Esophagus squamous epithelium (tissue), 5 donors: ENCODE measurements at places on chromosomes 7 and 10. TPM values are rescaled to one million over a fixed set of nuclear protein-coding genes. Genes with fewer than 3 reads are reported as not detected.
A peak's percentile ranks its signal among the peaks of the same experiment; 100 is the strongest.

Gene C7orf57
- 2.3 TPM for total RNA-seq

Gene DLX6
- total RNA-seq: not detected

Gene POM121C
- 20.0 TPM for total RNA-seq

Gene AKR1C8
- not detected for total RNA-seq

Gene ARMC3
- not detected for total RNA-seq

Gene GOLGA7B
- total RNA-seq: 0.30 TPM

Gene ZNF22
- 3.9 TPM for total RNA-seq

Gene DIP2C
- total RNA-seq: 3.1 TPM

Gene PNLIP
- not detected for total RNA-seq

Gene GLRX3
- total RNA-seq: 48.5 TPM

Gene WNT8B
- total RNA-seq: not detected

Gene SEMA3C
- 8.9 TPM for total RNA-seq

Gene PRR15
- total RNA-seq: 0.56 TPM

Gene VENTX
- total RNA-seq: 0.82 TPM

Gene ITPRID1
- total RNA-seq: not detected

Gene CALHM1
- total RNA-seq: not detected

Gene FAM20C
- 8.5 TPM for total RNA-seq

Gene SFMBT2
- total RNA-seq: 1.8 TPM

Gene CYP2W1
- not detected for total RNA-seq

DNA sequence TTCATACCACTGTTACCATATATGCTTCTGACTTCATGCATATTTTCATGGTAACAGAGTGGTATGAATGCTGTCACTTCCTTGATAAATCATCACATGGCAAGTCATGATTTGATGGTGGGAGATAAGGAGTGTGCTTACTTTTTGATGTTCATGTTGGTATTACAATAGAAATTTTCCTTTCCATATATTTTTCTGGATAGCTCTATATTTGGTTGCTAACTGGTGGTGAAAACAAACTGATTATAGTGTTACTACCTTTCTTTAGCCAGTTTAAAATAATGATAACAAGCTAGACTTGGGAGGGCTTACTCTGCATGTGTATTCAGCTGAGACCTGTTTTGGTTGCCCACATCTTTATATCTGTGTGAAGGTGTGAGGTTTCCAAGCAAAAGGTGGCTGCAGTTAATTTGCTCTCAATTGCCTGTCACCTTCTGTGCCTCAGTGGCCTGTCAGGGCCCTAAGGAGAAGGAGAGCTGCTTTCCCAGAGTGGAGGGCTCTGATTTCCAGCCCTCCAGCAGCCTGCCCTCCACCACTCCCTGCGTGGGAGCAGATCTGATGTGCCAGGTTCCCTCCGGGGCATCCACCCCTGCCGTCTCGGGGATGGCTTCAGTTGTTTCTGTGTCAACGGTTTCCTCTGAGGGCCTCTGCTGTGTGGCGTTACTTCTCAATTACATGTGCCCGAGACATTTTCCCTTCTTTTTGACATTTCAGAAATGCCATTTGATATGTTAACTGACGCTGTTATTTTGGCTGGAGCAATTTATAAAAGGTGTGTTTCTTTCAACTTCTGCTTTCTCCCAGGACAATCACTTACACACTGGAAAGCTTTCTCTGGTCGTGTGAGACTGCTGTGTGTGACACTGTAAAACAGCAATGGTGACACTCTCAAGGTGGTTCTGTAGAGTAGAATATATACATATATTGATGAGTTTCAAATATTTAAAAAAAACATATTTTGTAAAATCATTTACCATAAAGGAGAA, 107.7 kb upstream of the KLF6 start:
- no peak overlapping the region for H3K27ac ChIP-seq
- no peak for DNase-seq
- no peak overlapping the region for H3K4me3 ChIP-seq
- H3K27me3 ChIP-seq: no peaks in the 10 kb centered on the region
- no peaks in the 10 kb centered on the region for H3K4me1 ChIP-seq

GRCh38 chr10:122422266-122422989, 32.0 kb upstream of the ARMS2 start:
- H3K27me3 ChIP-seq: no peaks in the 10 kb centered on the region
- H3K36me3 ChIP-seq: peaks cover 95% of the 10 kb centered on the region
- no peak overlapping the region for H3K4me3 ChIP-seq
- no peak for DNase-seq
- H3K27ac ChIP-seq: no peak overlapping the region

DNA sequence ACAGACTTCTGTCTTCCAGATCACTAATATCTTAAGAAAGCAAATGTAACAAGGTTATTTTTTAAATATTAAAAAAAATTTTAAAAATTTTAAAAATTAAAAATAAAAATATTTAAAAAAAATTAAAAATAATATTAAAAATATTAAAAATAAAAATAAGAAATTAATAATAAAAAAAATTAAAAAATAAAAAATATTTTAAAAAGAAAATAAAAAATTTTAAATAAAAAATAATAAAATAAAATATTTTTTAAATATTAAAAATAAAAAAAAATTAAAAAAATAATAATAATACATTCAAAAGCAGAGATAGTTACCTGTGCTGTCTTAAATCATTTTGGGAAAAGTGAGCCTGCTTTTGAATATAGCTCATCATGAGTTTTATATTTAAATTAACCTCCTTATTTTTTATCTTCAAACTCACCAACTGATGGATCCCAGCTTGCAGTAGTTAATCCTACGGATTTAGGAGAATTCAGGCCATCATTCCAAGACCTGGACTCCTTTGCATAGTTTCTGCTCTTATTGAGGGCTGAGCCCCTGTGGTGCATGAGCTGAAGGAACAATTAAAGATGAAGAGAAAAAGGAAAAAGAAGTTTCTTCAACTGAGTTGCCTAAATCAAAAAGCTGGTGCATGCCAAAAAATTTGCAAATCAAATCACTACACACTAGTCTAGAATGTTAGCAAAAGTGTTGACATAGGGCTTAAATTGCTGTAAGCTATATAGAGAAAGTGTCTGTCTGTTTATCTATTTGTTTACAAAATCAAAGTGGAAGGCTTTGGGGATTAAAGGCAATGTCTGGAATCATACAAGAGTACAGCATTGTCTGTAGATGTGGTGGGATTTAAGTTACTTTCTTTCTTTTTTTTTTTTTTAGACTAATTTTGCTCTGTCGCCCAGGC, 50.5 kb upstream of the ZNF438 start:
- H3K27ac ChIP-seq: no peak overlapping the region
- H3K36me3 ChIP-seq: no peaks in the 10 kb centered on the region
- no peak overlapping the region for H3K4me3 ChIP-seq

- DNase-seq: no peak
- H3K27ac ChIP-seq: no peak overlapping the region
- H3K36me3 ChIP-seq: no peaks in the 10 kb centered on the region
- H3K27me3 ChIP-seq: no peaks in the 10 kb centered on the region
These were observed 247.0 kb downstream of the SEMA3D start for GRCh38 chr7:84939888-84940287.

- no peaks in the 10 kb centered on the region for H3K27me3 ChIP-seq
- no peak overlapping the region for H3K4me3 ChIP-seq
- H3K36me3 ChIP-seq: peaks cover 78% of the 10 kb centered on the region
- no peak for DNase-seq
- no peak overlapping the region for H3K27ac ChIP-seq
These were observed 61.5 kb downstream of the HBP1 start for GRCh38 chr7:107230334-107230733.

- H3K4me1 ChIP-seq: no peaks in the 10 kb centered on the region
- no peaks in the 10 kb centered on the region for H3K36me3 ChIP-seq
- no peaks in the 10 kb centered on the region for H3K27me3 ChIP-seq
- peak overlapping the region; percentile 74 for H3K27ac ChIP-seq
- no peak for DNase-seq
- peak overlapping the region; percentile 52 for H3K4me3 ChIP-seq
These were observed 15.9 kb upstream of the FAS start for GRCh38 chr10:88974446-88975376.

- no peaks in the 10 kb centered on the region for H3K36me3 ChIP-seq
- H3K27ac ChIP-seq: no peak overlapping the region
- no peak for DNase-seq
- H3K4me1 ChIP-seq: no peaks in the 10 kb centered on the region
These were observed 141.0 kb downstream of the AOAH start for GRCh38 chr7:36583318-36583717.

DNA sequence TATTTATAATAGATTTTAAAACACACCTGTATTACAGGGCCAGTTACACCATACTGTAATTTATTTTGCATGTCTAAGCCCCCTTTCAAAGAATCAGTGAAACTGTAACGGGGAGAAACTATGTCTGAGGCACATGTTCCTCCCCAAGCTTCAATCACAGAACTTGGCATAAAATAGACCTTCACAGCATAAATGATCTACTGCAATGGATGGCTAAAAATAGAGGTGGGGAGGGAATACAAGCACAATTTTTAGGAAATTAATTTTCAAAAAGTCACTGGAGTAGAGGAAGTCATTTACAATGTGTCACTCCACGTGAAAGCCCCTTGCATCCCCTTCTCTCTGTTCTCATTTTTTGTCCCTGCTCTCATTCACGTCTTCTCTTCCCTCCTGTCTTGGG, 385.2 kb downstream of the TNS3 start:
- no peak for DNase-seq
- no peak overlapping the region for H3K27ac ChIP-seq
- no peak overlapping the region for H3K4me3 ChIP-seq
- H3K36me3 ChIP-seq: no peaks in the 10 kb centered on the region

GRCh38 chr7:8282162-8282561, 20.2 kb upstream of the ICA1 start:
- no peak for DNase-seq
- no peaks in the 10 kb centered on the region for H3K4me1 ChIP-seq
- H3K4me3 ChIP-seq: no peak overlapping the region
- no peaks in the 10 kb centered on the region for H3K27me3 ChIP-seq
- H3K36me3 ChIP-seq: no peaks in the 10 kb centered on the region

- H3K27ac ChIP-seq: peak overlapping the region; percentile 25
- no peak overlapping the region for H3K4me3 ChIP-seq
- H3K36me3 ChIP-seq: peaks cover 34% of the 10 kb centered on the region
- H3K4me1 ChIP-seq: peaks cover 10% of the 10 kb centered on the region
These were observed 118.6 kb downstream of the RNF216 start for GRCh38 chr7:5662828-5663227.

DNA sequence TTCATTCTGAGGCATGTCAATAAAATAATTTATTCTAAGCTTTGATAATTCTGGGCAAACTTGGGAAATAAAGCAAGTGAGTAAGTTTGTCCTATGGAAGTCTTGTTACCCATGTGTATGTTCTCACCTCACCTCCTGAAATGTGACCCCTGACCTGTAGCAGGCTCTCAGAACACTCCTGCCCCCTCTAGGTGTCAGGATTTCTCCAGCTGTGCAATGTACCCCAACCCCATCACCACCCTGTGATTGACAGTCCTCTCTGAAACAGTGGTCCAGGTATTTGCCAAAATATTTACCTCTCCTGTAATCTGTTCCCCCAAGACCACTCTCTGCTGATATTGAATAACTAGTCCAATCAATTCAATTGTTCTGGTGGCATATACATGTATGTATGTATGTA, 122.6 kb upstream of the PTER start:
- H3K27ac ChIP-seq: no peak overlapping the region
- H3K4me1 ChIP-seq: no peaks in the 10 kb centered on the region
- H3K36me3 ChIP-seq: no peaks in the 10 kb centered on the region
- no peaks in the 10 kb centered on the region for H3K27me3 ChIP-seq
- DNase-seq: no peak

GRCh38 chr10:7239312-7239985, 171.4 kb downstream of the SFMBT2 start:
- no peak overlapping the region for H3K4me3 ChIP-seq
- no peaks in the 10 kb centered on the region for H3K27me3 ChIP-seq

DNA sequence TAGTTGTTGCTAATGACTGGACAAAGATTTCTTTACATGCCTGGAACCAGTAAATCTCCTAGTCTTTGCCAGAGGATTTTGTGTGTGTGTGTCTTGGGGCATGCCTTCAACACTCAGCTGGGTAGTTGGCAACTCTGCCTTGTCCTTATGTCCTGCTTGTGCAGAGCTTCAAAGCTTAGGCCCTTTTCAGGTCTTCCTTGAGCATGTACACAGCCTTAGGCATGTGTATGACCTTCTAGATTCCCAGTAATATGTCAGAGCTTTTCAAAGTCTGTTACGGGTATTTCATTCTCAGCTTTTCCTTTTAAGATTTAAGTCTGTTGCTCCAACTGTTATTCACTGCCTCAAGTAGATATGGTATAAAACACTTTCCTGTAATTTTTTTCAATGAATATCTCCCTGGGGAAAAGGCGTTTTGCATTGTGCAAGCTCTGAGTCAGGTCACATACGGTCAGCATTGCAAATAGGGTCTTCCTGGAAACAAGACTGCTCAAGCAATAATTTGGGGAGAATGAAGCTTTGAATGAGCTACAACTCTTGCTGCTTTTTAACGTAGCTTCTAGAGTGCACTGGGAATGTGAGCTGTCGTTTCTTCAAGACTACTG, 25.5 kb downstream of the SHOC2 start:
- DNase-seq: no peak
- no peak overlapping the region for H3K4me3 ChIP-seq
- H3K27ac ChIP-seq: no peak overlapping the region

GRCh38 chr7:101125989-101126650, 784 bp upstream of the SERPINE1 start:
- H3K36me3 ChIP-seq: peaks cover 11% of the 10 kb centered on the region
- peak overlapping the region; percentile 33 for H3K4me3 ChIP-seq
- H3K27ac ChIP-seq: peak overlapping the region; percentile 89
- DNase-seq: no peak

GRCh38 chr10:113965683-113966082, 78.0 kb upstream of the ADRB1 start:
- DNase-seq: no peak
- no peaks in the 10 kb centered on the region for H3K27me3 ChIP-seq

DNA sequence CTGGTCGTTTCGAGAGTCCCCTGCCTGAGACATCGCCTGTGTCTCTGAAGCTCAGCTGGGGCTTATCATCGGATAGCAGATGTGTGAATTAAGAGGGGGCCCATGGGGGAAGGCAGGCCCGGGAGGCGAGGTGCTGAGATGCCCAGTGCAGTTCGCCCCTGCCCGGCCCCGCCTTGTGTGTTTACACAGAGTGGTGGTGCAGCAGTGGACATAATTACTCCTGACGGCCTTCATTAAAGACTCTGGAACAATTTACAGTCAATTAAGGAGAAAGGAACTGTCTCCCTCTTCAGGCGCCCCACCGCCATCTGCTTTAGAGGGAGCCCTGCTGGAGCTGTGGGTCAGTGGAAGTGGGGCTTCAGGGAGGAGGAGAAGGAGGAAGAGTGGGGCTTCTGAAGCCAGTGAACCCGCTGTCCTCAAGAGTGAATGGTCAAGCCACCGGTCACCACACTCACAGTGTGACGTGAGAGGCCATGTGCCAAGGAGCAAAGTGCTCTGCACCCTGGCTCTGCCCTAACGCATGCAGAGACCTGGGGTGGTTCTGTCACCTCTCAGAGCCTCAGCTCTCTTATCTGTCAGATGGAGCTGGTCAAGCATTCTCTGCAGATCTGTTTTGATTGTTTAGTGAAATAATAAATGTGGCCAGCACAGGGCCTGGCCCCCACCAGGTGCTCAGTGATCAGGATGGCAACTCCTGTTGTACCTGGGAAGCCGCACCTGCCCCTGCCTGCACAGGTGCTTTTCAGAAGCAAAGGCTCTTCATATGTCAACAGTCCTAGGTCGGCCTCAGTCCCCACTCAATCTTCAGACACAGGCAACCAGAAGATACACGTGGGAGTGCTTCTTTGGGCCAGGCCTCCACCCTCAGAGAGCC, 65.6 kb downstream of the CDH23 start:
- H3K27ac ChIP-seq: no peak overlapping the region
- DNase-seq: no peak
- no peaks in the 10 kb centered on the region for H3K36me3 ChIP-seq
- H3K27me3 ChIP-seq: no peaks in the 10 kb centered on the region
